ENCODE measurements at places on chromosomes 7 and 10.

DNA sequence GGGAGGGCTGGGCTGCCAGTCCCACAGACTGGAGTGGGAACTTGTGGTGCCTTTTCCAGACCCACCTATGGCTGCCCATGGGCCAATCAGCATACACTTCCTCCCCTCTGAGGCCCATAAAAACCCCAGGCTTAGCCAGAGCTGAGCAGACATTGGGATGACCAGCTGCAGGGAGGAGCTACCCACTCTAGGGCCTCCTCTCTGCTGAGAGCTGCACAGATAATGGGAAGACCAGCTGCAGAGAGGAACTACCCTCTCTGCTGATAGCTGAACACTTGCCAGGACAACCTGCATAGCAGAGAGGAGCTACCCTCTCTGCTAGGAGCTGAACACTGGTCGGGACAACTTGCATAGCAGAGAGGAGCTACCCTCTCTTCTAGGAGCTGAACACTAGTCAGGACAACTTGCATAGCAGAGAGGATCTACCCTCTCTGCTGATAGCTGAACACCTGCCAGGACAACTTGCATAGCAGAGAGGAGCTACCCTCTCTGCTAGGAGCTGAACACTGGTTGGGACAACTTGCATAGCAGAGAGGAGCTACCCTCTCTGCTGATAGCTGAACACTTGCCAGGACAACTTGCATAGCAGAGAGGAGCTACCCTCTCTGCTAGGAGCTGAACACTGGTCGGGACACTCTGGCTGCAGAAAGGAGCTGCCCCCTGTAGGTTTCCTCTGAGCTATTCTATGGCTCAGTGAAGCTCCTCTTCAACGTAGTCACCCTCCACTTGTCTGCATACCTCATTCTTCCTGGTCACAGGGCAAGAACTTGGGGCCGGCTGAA is 88.3 kb upstream of the CACUL1 start:
- no peak for DNase-seq

- no peak for DNase-seq
Measured at GRCh38 chr7:157139111-157139809, 534 bp downstream of the UBE3C start.

GRCh38 chr7:7911369-7912123 is 57.0 kb upstream of the GLCCI1 start:
- DNase-seq, result no peak

DNA sequence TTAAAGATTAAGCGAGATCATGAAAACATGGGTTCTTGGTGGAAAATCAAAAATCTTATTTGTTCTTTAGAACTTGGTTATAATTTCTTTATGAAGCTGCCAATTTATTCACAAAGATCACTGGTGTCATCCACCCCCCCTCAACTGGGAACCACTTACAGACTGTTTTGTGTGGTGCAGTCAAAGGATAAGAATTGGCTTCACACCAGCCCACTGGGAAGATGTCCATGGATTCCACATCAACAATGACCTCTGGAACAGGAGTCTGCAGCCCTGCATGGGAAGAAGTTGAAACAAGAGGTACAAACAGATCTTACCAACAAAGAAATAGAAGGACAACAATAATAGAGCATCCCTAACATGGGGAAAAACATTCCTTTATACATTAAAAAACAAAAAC is 205.2 kb downstream of the SFMBT2 start:
- DNase-seq, result peak; percentile 4

DNA sequence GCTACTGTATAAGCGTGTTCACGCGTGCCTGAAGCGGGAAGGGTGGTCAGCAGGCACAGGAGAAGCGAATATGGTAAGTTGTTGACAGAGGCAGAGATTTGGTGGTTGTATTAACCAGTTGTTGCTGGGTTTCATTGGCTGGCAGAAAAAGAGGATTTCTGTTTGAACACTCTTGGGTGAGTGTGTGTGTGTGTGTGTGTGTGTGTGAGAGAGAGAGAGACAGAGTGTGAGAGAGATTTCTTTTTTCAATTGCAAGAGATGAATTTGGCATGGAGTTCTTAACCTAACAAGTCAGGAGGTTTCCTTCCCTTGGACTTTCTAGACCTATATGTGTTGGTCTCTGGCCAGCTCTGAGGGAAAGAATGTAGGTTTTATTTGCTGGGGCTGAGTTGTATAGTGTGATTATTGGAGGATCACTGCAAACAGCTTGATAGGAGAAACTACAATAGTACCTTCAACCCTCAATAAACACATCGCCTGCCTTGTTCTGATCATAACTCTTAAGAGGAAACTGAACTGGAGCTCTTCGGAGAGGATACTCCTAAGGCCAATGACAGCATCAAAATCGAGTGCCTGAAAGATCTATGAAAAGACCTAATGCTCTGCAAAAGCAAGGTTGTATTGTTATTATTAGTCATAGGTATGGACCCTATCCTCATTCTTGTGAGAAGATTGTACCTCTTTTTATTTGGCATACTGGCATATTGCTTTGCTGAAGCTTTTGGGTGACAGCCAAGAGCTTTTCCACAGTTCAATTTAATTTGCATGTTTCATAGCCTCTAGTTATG is 1.2 kb downstream of the MCU start:
- DNase-seq, result peak; percentile 74

DNA sequence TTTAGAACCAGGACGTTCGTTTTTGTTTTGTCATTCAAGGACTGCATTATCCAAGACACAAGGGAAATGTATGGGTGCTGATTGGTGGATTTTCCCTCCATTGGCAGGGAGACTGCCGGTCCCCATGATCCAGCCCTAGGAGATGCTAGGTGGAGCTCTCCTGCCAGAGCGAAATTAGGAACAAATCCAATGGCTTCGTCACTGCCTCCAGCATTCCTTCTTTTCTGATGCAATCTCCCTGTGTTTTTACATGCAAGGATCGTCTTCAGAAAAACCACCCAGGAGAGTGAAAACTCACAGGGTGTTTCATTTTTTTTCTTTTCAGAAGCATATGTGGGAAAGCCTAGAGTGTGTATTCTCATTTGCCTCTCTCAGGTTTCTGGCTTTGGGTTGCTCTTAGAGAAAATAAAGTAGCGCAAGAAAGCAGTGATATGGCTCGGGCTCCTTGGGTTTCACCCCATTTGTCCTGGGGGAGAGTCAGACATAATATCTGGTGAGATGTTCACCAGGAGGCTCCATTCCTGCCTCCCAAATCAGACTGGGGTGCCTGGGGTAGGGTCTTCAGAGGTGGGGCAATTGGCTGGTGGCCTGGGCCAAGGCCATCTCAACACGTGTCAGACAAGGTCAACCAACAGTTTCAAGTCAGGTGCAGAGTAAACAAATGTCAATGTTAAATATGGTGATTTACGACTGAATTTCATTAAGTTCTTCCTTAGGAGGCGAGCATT is 450.9 kb upstream of the MKI67 start:
- no peak for DNase-seq

- no peak for DNase-seq
Measured at GRCh38 chr10:122454071-122454470, 382 bp upstream of the ARMS2 start.

DNA sequence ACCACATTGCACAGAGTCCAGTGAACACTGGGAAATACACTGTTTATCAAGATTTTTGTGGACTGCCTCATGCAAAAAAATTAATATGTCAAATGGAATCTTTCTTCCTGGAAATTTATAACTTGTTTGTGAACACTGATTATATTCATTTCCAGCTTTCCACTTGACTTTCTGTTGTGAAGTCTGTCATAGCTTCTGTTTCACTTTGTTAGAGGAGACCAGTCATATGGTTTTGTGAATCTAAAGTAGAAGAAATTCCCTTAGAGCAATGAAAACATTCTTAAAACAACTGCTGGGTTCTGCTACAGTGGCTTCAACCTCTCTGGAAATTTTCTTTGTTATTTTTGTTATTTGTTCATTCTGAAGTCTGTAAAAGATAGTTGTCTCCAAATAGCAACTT is 349.5 kb upstream of the NFE2L3 start:
- DNase-seq, result no peak

DNA sequence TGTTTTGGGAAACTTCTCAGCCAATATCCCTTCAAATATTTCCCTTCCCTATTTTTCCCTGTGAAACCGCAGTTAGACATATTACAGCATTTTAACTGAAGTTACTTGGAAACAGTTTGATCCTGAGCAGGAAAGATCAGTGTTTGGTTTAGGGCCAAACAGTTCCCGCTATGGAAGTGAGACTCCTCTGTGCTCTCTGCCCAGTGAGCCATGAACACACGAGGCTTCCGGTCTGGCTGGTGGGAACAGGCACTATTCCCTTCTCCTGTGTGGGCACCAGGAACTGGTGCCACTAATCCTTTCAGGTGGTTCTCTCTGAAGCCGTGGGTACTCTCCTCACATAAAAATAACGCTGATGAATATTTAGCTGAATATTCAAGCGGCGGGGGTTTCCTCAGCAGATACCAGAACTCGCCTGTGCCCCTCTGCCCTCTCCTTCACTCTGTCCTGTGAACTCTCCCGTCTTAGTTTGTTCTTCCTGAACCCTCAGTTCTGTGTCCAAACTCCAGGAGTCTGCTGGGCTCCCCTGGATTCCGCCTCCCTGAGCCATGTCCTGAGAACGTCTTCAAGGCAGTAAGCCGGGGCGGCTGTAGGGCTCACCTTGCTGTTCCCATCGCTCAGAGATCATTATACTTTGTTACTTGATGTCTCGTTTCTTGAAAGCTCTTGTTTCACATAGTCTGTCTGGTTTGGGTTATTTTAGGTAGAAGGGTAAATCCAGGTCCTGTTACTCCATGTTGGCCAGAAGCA is 25.7 kb downstream of the FOXL3 start:
- no peak for DNase-seq

- DNase-seq, result no peak
Measured at GRCh38 chr10:80526218-80526617, 11.5 kb upstream of the SH2D4B start.

DNA sequence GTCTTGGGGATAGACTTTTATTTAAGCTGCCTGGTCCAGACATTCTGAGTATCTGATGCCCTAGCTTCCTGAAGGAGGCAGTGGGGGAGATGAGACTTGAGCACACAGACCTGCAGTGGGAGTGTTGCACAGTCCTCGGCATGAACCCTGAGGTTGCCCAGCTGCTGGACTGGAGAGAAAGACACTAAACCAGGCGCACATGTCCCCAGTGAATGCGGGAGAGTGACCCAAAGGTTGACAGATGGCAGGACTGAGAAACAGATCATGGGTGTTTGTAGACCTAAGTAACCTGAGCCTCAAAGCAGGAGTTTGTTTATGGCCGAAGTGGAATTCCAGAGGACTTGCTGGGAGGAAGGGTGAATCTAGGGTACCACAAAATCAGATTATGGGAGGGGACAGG is 15.7 kb upstream of the MSRB2 start:
- DNase-seq, result no peak

GRCh38 chr10:101721806-101722205 is 26.8 kb upstream of the FBXW4 start:
- DNase-seq, result no peak

GRCh38 chr7:56106108-56107073 is at the start of gene CHCHD2:
Gene CHCHD2 (minus strand): TSS chr7:56106476. CDS start chr7:56106413, 63 bp downstream.
- DNase-seq, result peak; percentile 99

DNA sequence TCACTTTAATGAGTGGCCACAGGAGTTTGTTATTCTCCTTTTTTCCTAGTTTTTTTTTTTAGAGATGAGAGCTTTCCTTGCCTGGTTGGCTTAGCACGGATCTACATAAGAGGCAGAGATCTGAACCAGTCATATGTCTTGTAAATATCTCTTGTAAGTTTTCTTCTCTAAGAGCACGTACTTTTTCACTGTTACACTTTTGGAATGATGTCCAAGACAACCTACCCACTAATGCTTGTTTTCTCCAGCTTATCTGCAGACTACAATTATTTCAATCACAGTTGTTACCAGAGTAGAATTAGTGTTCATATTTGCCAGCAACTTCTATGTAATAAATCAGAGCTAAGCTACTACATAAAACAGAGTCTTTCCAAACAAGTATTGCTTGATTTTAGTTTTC is 444.6 kb downstream of the KCNMA1 start:
- DNase-seq, result no peak

- DNase-seq, result no peak
Measured at GRCh38 chr10:79937701-79938151, 11.2 kb downstream of the SFTPD start.

- DNase-seq, result no peak
Measured at GRCh38 chr7:157990226-157990880, 597.3 kb downstream of the PTPRN2 start.

DNA sequence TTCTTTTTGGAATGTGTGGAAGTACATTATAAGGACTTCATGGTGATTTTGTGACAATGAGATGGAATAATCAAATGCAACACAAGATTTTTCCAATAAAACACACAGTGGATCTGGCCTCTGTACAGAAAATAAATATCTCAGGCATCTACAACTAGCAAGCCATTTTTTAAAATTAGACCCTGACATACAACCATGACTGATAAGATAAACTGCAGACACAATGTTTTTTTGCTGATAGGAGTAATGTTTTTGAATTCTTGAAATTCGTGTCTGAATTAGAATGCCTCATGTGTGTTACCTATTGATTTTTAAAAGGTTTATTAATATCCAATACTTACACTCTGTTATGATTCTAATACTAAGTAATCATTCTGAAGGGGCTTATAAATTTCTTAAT is 328.1 kb downstream of the HGF start:
- DNase-seq, result no peak

DNA sequence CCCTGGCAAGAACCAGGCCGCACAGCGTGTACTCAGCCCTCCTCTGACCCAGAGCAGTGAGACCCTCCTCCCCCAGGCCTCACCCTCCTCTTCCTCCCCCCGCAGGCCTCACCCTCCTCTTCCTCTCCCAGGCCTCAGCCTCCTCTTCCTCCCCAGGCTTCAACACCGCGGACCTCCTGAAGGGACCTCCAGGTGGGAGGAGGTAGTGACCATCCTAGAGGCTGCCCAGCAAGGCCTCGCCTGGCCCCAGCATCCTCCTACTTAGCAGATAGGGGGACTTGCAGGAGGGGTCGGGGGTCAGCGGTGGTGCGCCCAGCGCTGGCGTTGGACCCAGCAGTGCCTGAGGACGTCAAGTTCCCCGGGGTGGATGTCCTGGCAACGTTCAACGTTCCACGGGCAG is 270.8 kb downstream of the ELFN1 start:
- no peak for DNase-seq

DNA sequence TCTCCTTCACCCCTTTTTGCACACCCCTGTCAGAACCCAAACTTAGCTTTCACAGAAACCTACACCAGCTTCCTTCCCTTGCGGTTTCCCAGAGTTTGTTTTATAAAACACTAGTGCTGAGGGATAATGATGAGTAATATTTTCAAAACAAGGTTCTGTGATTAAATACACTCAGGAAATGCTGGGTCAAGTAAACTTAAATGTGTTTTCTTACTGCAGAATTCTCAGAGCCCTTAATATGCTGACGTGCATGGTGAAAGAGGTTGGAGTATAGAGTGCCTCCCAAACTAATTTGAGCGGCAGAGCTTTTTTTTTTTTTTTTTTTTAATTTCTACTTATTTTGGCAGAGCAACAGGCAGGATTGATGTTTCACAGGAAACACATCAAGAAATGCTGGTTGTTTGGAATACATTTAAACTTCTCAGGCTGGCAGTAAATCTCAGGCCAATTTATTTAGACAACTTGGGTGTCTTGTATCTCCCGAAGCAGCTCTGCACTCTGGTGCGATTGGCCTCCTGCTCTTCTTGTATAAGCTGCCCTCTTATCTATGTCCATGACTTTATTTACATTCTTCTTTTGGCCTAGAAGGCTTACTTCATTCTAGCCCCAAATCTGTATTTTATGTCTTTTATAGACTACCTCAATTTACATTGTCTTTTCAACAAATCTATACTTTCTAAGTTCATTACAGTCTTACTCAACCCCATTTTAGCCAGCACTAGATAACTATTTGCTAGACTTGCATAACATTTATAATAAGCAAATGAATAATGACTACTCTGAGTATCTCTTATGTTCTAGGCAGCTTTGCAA is 165.4 kb downstream of the BMPER start:
- no peak for DNase-seq
